ENCODE measurements at places on chromosomes 5 and 9. TPM values are rescaled to one million over a fixed set of nuclear protein-coding genes. Genes with fewer than 3 reads are reported as not detected.
A peak's percentile ranks its signal among the peaks of the same experiment; 100 is the strongest.

DNA sequence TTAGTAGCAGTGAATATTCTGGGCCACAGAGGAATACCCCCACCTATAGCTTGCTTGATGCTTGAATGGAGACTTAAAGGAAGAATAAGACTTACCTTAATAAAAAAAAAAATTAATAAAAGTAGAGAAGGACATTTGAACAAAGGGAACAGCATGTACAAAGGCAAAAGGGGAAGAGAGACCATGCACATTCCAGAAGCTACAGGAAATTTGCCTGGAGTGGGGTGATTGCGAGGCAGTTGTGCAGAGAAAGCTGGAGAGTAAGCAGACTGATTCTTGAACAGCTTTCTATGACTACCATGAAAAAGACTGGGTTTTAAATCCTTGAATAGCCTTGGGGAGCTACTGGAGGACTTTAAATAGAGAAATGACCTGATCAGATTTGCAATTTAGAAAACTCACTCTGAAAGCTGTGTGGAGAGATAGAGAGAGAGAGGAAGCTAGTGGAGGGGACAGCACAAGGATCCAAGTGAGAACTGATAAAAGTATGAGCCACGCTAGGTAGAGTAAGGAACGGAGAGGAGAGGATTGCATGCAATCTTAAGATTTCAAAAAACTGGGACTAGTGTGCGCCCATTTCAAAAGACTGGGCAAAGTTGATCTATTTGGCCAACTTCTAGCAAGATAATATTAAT, 12.5 kb upstream of the SSBP2 start:
- peaks cover 24% of the 10 kb centered on the region for H3K4me1 ChIP-seq
- H3K27me3 ChIP-seq, result no peaks in the 10 kb centered on the region
- no peaks in the 10 kb centered on the region for H3K36me3 ChIP-seq
- H3K4me3 ChIP-seq, result no peak overlapping the region
- DNase-seq, result no peak
- no peak overlapping the region for H3K27ac ChIP-seq

DNA sequence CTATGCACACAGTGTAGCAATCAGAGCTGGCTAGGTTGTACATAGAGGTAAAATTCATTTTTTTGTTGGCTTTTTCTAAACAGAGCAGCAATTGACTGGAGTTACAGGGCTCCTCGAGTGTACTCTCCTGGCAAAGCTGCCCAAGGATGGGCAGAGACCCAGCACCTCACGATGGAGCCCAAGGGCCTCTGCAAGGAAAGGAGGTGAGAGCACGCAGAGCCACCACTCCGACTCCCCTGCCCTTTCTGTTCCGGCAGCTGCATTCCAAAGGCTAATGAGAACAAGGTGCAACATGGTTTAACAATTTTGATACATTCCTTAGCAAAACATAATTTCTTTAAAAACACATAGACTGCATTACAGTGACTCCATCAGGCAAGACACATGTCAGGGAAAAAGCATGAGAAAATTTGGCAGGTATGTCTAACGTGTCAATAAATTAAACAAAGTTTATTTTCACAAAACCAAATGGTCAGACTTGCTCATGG, 47.5 kb downstream of the SAXO1 start:
- H3K4me1 ChIP-seq, result peaks cover 4% of the 10 kb centered on the region
- no peak for DNase-seq
- no peak overlapping the region for H3K27ac ChIP-seq
- no peaks in the 10 kb centered on the region for H3K36me3 ChIP-seq

DNA sequence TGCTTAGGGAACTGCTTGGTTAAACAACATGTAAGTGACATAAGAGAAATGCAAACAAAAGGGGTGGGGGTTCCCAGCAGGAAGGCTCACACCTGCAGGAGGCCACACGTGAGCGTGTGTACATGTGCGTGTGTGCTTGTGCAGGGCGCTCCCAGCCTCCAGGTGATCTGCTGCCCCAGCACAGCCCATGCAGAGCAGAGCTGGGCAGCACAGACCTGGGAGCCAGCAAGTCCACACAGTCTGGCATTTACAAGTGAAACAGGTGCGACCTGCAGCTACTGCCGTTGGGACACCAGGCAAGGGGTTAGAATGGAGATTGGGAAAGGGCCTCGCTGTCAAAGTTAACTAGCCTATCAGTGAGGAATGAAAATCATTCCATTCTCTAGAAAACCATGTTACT, 41.8 kb downstream of the GRAMD2B start:
- peaks cover 14% of the 10 kb centered on the region for H3K36me3 ChIP-seq
- DNase-seq, result no peak
- no peak overlapping the region for H3K27ac ChIP-seq

- H3K4me1 ChIP-seq, result no peaks in the 10 kb centered on the region
- no peak for DNase-seq
- H3K4me3 ChIP-seq, result no peak overlapping the region
Measured at GRCh38 chr5:151283120-151283825, 20.3 kb downstream of the SLC36A3 start.

DNA sequence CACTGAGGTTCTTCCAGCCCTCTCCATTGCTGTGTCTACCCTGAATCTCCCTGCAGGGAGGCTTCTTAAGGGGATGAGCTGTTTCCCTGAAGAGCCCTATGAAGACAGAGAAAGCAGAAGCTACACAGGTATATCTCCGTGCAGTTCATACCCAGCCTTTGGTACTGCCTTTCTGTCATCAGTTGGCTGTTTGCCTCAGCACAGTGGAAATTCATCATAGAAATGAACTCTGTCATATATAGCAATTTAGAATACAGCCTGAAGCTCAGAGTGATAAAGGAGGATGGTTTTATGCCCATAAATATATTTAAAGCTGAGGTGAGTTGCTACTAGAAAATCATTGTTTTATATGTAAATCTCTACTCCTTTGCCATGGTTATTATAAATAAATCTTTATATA, 42.6 kb upstream of the KCNN2 start:
- no peaks in the 10 kb centered on the region for H3K27me3 ChIP-seq
- no peak overlapping the region for H3K4me3 ChIP-seq
- no peak overlapping the region for H3K27ac ChIP-seq
- no peak for DNase-seq
- H3K36me3 ChIP-seq, result no peaks in the 10 kb centered on the region
- no peaks in the 10 kb centered on the region for H3K4me1 ChIP-seq

- DNase-seq, result no peak
- no peak overlapping the region for H3K4me3 ChIP-seq
- peaks cover 5% of the 10 kb centered on the region for H3K36me3 ChIP-seq
- H3K4me1 ChIP-seq, result no peaks in the 10 kb centered on the region
Measured at GRCh38 chr5:150058480-150059126, 27.8 kb downstream of the CSF1R start.

GRCh38 chr9:133653638-133654037, 17.5 kb downstream of the DBH start:
- H3K27ac ChIP-seq, result no peak overlapping the region
- peaks cover 6% of the 10 kb centered on the region for H3K27me3 ChIP-seq
- DNase-seq, result no peak
- H3K4me1 ChIP-seq, result peaks cover 25% of the 10 kb centered on the region

DNA sequence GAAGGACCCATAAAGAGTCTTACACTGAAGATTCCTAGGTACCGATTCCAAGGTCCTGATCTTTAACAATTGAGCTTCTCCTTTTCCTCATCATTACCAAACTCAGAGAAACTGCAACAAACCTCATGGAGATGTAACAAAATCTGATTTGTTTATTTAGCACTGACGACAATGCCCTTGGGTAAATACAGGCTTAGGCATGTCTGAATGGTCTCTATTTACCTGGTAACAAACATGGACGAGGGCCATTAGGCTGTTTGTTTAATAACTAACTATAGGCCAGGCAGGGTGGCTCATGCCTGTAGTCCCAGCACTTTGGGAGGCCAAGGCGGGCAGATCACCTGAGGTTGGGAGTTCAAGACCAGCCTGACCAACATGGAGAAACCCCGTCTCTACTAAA, 333.3 kb downstream of the AGTPBP1 start:
- H3K4me3 ChIP-seq, result no peak overlapping the region
- no peak overlapping the region for H3K27ac ChIP-seq
- H3K27me3 ChIP-seq, result peaks cover 6% of the 10 kb centered on the region
- no peaks in the 10 kb centered on the region for H3K36me3 ChIP-seq

GRCh38 chr9:82513242-82513751, 524.7 kb downstream of the SPATA31D1 start:
- no peaks in the 10 kb centered on the region for H3K36me3 ChIP-seq
- no peaks in the 10 kb centered on the region for H3K4me1 ChIP-seq
- H3K27ac ChIP-seq, result no peak overlapping the region

- H3K4me1 ChIP-seq, result no peaks in the 10 kb centered on the region
- no peak overlapping the region for H3K27ac ChIP-seq
- no peaks in the 10 kb centered on the region for H3K27me3 ChIP-seq
- no peak for DNase-seq
- no peak overlapping the region for H3K4me3 ChIP-seq
Measured at GRCh38 chr5:18333841-18334240, 699.6 kb downstream of the TAF11L14 start.

GRCh38 chr5:72133212-72133990, 26.1 kb downstream of the MAP1B start:
- no peak overlapping the region for H3K27ac ChIP-seq
- no peak for DNase-seq
- H3K27me3 ChIP-seq, result peaks cover 38% of the 10 kb centered on the region
- H3K36me3 ChIP-seq, result no peaks in the 10 kb centered on the region
- no peak overlapping the region for H3K4me3 ChIP-seq
- peaks cover 3% of the 10 kb centered on the region for H3K4me1 ChIP-seq

DNA sequence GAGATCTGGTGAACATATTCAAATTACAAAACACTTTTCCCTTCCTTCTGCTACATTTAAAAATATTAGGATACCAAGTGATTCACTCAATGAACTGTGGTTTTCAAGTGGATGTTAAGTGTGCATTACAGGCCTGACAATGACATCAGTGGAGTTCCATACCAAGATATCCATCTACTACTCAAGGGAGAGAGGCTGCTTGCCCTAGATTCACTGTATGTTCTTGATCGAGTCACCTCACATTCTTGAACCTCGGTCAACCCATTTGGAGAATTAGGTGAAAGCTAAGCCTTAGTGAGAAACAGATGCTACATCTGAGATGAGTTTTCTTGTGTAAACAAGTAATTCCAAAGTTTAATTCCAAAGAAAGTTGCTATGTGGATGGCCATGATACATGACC, 142.2 kb downstream of the FGF10 start:
- DNase-seq, result no peak
- no peaks in the 10 kb centered on the region for H3K27me3 ChIP-seq
- no peak overlapping the region for H3K4me3 ChIP-seq
- no peaks in the 10 kb centered on the region for H3K36me3 ChIP-seq
- no peak overlapping the region for H3K27ac ChIP-seq
- no peaks in the 10 kb centered on the region for H3K4me1 ChIP-seq

- H3K4me3 ChIP-seq, result no peak overlapping the region
- no peak overlapping the region for H3K27ac ChIP-seq
- H3K27me3 ChIP-seq, result no peaks in the 10 kb centered on the region
- H3K36me3 ChIP-seq, result no peaks in the 10 kb centered on the region
- H3K4me1 ChIP-seq, result no peaks in the 10 kb centered on the region
Measured at GRCh38 chr5:116947691-116948528, 373.3 kb upstream of the SEMA6A start.

DNA sequence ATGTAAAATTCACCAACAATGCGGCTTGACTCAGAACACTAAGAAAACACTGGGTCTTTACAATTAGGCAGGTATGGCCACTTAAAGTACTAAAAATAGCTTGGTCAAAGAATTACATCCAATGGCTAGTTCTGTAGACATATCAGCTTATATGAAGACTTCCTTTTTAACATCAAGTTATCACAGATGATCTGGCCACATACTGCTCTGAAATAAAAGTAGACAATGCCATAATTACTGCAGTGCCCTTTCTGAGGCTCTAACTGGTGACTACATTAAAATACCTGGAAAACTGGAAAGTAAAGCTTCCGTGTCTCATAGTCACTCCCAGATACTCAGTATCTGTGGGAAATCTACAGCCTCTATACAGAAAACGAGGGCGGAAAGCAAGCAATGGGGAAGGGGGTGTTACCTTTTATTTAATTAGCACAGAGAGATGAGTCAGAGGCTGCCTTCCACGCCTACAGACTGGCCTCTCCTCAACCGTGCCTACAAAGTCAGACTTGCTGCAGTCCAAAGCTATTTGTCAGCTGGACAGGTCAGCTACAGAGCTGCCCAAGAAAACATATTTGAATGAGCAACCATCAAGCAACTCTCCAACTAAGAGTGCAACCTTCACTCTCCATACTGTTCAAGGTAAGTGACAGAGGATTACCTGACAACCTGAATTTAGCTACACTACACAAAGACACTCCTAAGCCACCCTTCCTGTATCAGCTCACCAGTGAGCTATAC, 8.7 kb downstream of the SERINC5 start:
- peak overlapping the region; percentile 70 for H3K27ac ChIP-seq
- no peak overlapping the region for H3K4me3 ChIP-seq
- no peaks in the 10 kb centered on the region for H3K27me3 ChIP-seq
- H3K36me3 ChIP-seq, result peaks cover 40% of the 10 kb centered on the region
- peak; percentile 66 for DNase-seq

DNA sequence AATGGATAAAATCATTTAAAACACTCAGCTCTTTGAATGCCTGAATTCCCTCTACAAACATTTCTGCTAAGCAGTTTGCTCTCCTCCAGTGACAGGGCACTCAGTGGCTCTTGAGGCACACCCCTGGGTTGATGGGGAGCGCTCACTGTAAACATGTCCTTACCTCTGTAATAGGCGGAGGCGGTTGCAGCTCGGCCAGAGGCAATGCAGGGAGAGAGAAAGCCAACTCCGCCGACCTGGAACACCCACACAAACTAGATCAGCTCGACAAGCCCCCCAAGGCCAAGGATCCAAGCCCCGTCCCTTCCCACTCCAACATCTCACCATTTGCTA, 329 bp downstream of the CDC23 start:
- peak overlapping the region; percentile 92 for H3K4me3 ChIP-seq
- peak; percentile 42 for DNase-seq
- H3K27me3 ChIP-seq, result no peaks in the 10 kb centered on the region
- H3K4me1 ChIP-seq, result peaks cover 20% of the 10 kb centered on the region
- H3K36me3 ChIP-seq, result peaks cover 11% of the 10 kb centered on the region
- H3K27ac ChIP-seq, result peak overlapping the region; percentile 94

- H3K4me1 ChIP-seq, result no peaks in the 10 kb centered on the region
- H3K4me3 ChIP-seq, result no peak overlapping the region
- peaks cover 8% of the 10 kb centered on the region for H3K27me3 ChIP-seq
Measured at GRCh38 chr5:57650360-57651069, 167.9 kb upstream of the ACTBL2 start.

The C5orf52 gene
- not detected for total RNA-seq

The GFPT2 gene
- 0.16 TPM for total RNA-seq

The C5orf58 gene
- not detected for total RNA-seq

The TAF11L5 gene
- total RNA-seq, result not detected

The FABP6 gene
- total RNA-seq, result not detected

The PTGES gene
- total RNA-seq, result 0.09 TPM

Measured in activated CD4-positive, alpha-beta T cell treated with anti-CD3 and anti-CD28 coated beads for 36 hours (primary cell).